Endothelial cell (in vitro differentiated cells): ENCODE measurements at places on chromosomes 1 and 21. TPM values are rescaled to one million over a fixed set of nuclear protein-coding genes. Genes with fewer than 3 reads are reported as not detected.

GRCh38 chr1:160916666-160917065 lies 31.7 kb upstream of the ITLN1 start:
- H3K36me3 ChIP-seq = peaks cover 6% of the 10 kb centered on the region
- DNase-seq = no peak
- no peaks in the 10 kb centered on the region for H3K27me3 ChIP-seq
- H3K27ac ChIP-seq = no peak overlapping the region

DNA sequence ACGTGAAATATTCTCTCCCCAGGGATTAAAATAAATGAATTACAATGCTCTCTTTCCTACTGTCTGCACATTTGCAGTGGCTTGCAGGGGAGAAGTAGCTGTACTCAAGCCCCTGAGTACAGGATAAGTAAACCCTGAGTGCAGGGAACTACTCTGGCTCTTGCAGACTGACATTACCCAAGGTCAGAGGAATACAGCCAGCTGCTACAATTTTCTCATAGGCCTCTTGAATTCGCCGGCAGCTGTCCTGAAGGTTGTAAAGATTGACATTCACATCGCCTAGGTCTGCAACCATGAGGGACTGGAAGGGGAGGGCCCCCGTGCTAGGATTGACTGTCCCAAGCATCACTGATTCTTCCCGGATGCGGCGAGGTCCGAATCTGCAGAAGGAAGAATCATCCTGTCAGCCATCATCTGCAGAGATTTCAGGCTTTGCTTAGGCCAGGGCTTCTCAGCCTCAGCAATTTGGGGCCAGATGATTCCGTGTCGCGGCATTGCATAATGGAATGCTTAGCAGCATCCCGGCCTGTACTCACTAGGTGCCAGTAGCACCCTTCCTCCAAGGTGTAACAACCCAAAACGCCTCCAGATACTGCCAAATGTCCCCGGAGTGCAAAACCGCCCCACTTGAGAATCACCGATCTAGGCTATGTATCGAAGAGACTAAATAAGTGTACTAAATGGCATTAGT lies 1.7 kb downstream of the AGMAT start:
- no peak overlapping the region for H3K27ac ChIP-seq
- no peak for DNase-seq
- H3K27me3 ChIP-seq = peaks cover 5% of the 10 kb centered on the region
- no peaks in the 10 kb centered on the region for H3K36me3 ChIP-seq
- no peak overlapping the region for H3K4me3 ChIP-seq

DNA sequence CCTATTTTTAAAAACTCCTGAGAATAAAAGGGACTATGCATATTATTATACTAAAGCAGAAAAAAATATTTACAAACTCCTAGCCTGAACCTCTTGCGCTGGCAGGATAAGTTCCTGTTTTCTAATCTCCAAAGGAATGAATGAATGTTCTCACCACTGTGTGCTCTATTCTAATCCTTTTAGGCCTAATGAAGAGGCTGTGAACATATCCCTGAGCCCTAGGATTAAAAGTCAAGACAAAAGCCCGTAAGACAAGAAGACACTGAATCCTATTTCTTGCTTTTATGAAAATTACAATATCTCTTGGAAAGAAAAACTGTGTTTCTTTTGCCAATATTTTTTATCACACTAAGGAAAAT lies 317.5 kb downstream of the HHAT start:
- H3K36me3 ChIP-seq = no peaks in the 10 kb centered on the region
- no peaks in the 10 kb centered on the region for H3K4me1 ChIP-seq
- DNase-seq = no peak
- H3K4me3 ChIP-seq = no peak overlapping the region
- H3K27ac ChIP-seq = no peak overlapping the region

DNA sequence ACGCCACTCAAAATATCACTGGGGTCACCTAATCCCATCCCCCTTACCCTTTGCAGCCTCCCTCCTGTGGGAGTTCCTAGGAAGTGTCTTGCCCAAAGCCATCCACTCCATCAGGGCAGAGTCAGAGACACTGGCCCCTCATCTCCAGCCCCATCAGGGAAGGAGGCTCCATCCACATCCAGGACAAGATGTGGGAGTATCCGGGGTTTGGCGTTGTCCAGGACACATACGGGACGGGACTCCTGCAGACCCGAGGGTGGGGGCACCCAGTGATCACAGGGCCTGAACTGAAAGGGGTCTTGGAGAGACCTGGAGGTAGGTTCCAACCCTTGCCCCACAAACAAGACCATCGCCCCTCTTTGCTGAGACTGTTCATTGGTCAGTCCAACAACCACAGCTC lies 348.2 kb downstream of the MATN1 start:
- H3K4me3 ChIP-seq = no peak overlapping the region
- peaks cover 4% of the 10 kb centered on the region for H3K27me3 ChIP-seq
- DNase-seq = no peak

The SEC22B gene
- 14.0 TPM for total RNA-seq

The MFAP2 gene
- 154 TPM for total RNA-seq

The ATAD3B gene
- 27.2 TPM for total RNA-seq

The FAM151A gene
- not detected for total RNA-seq

The PRAMEF33 gene
- not detected for total RNA-seq
